Fibroblast of lung (primary cell): ENCODE measurements at places on chromosomes 11 and 22.
A peak's percentile ranks its signal among the peaks of the same experiment; 100 is the strongest.

- DNase-seq, result peak; percentile 30
These were observed at the start of gene BID for GRCh38 chr22:17774206-17774925. Gene BID, minus strand, starts transcription at chr22:17774469. Its CDS starts 24,353 bp downstream, at chr22:17750116.

GRCh38 chr22:28408709-28409108 lies 270.9 kb downstream of the TTC28 start:
- DNase-seq, result no peak

DNA sequence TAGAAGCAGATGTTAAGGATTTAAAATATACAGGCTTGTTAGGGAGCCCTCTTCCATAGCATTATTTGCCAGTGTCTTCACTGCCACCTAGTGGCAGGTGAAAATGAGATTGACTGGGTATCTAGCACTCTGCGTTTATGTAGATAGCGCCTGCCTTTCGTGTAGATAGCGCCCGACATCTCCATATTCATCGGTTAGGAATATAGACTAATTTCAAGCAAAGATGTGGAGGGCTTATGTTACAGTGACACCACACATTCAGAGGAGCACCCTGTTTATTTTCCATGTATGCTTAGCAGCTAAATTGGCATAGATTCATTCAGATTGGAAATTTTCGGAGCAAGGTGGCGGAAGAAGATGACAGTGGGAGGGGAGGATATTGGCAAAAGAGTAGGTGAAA lies 72.0 kb downstream of the SLC5A12 start:
- peak; percentile 81 for DNase-seq

DNA sequence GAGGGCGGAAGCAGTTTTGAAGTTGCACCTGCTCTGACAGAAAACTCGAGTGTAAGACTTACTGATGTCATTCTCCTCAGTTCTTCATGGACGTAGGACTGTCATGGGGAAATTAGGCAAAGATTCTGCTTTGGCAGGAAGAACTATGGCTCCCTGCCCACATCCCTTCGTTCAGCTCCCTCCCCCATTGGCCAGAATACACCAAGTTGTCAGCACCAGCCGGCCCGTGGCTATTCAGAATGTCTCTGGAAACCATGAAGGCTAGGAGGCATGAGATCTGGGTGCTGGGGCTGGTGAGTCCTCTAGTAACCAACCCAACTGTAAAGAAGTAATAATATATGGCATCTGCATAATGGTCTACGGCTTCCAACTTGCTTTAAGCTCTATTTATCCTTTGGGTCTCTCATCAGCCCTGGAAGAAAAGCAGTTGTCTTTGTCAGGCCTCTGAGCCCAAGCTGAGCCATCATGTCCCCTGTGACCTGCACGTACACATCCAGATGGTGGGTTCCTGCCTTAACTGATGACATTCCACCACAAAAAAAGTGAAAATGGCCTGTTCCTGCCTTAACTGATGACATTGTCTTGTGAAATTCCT lies 74.1 kb downstream of the PIWIL4 start:
- DNase-seq, result no peak

GRCh38 chr22:38462960-38463784 lies 4.7 kb upstream of the KDELR3 start:
- DNase-seq, result no peak

DNA sequence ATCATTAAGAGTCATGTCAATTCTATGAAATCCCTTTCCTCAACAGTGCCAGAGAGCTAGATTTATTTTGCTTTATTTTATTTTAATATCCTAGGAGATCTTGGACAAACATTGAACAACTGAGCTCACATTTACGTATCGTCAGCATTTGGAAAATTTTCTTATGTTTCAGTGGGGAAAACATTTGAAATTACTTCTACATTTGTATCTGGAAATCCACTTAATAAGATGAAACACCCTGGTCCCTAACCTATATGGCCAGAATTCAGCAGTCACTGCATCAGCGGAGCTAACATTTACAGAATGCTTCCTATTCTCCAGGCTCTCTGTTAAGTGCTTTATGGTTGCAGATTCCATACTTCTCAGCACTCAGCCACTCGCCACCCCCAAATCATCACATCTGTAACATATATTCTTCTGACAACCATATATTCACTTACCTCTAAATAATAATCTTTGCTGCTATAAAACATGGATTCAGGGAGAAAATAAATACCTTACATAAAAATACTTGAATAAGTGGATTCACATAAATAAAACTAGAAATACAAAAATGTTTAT lies 773.9 kb downstream of the JRKL start:
- no peak for DNase-seq

DNA sequence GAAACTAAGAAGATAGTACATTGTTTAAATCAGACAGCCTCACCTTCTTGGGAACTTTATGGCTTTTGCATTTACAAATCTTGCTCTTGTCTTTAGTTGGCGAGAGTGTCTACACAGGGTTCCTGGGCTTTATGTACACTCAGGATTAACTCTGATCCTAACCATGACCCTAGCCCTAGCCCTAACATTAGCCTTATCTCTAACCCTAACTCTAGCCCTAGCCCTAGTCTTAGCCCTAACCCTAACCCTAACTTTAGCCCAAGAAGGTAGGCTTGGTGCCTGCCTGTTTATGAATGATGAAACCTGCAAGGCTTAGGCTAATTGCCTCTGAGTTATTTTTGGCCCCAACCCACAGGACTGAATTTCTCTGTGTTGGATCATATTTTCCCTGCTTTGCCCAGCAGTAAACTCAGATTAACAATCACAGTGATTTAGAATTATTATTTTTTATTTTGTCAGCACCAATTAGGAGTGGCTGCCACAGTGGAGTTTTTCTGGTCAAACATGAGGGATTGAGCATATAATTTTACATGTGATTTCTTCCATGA lies 44.1 kb upstream of the OR9Q1 start:
- DNase-seq, result no peak

DNA sequence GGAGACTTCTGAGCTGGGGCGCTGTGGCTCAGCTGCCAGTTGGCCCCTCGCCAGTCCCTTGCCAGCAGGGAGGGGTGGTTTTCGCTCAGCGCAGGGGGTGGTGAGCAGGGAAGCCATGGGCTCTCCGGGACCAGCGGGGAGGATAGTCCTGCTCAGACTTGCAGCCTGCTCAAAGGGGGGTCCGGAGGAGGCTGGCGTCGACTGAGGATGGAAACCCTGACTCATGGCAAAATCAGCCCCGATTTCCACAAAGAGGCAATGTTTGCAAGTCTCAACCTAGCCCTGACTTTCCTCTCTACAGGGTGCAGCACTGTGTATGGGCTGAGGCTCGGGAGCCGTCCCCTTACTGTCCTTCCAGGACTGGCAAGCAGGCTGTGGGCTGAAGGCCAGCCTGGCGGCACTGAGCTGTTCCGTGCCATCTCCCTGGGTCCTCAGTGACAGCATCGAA lies 35.1 kb downstream of the FBLN1 start:
- peak; percentile 93 for DNase-seq

GRCh38 chr22:23762842-23763578 lies at the start of gene C22orf15:
Gene C22orf15, plus strand, starts transcription at chr22:23762990. Its CDS starts 317 bp downstream, at chr22:23763307.
- DNase-seq, result no peak

DNA sequence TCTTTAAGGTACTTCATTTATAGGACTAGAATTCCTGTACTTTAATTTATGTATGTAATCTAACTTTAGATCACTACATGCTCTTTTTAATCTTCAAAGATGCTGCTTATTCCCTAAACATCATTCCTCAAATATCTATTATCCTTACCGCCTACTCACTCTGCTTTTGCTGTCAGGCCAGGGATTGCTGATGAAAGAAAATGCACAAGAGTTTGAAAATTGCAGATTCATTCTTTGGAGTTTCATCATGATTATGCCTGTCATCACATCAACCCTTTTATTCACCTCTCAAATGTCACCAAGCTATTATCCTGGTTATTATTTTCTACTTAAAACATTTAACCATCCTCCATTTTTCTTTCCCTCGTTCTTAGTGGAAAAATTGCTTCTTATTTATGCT lies 802.7 kb downstream of the METTL15 start:
- peak; percentile 11 for DNase-seq

DNA sequence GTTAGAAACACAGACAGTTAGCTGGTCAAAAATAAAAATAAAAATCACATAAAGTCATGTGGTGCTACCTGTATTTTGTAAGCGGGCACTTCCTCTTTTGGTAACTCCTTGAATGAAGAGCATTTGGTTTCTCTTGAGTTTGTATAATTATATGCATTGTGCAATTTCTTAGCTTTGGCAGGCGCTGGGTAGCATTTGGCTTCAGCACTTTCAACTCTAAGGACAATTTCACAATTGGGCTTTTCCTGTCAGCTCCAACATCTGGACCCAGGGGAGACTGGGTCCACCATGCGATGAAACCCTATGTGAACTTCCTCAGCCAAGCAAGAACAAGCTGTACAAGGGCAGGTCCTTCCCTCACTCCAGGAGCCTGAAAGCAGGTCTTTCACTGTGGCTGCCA lies 169.1 kb downstream of the RRAS2 start:
- DNase-seq, result peak; percentile 81

DNA sequence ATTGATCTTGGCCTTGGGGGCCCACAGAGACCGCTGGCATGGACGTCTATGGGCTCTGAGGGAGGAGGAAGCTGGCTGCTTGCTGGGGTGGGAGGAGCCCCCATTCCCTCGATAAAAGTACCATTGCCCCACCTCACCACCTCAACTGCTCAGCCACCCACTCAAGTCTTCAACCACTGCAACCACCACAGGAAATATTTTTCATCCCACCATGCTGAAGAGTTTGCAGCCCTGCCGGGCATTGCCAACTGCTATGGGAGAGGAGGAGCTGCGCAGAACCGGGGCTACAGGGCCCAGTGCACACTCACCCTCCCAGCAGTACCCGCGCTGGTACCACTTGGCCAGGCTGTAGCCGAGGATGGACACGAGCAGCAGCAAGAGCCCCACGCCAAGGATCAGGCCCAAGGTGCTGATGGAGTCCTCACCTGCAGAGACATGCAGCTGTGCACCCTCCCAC lies 29.2 kb downstream of the IL10RA start:
- DNase-seq, result no peak

- DNase-seq, result no peak
These were observed 9.6 kb upstream of the CTSD start for GRCh38 chr11:1773131-1773993.

DNA sequence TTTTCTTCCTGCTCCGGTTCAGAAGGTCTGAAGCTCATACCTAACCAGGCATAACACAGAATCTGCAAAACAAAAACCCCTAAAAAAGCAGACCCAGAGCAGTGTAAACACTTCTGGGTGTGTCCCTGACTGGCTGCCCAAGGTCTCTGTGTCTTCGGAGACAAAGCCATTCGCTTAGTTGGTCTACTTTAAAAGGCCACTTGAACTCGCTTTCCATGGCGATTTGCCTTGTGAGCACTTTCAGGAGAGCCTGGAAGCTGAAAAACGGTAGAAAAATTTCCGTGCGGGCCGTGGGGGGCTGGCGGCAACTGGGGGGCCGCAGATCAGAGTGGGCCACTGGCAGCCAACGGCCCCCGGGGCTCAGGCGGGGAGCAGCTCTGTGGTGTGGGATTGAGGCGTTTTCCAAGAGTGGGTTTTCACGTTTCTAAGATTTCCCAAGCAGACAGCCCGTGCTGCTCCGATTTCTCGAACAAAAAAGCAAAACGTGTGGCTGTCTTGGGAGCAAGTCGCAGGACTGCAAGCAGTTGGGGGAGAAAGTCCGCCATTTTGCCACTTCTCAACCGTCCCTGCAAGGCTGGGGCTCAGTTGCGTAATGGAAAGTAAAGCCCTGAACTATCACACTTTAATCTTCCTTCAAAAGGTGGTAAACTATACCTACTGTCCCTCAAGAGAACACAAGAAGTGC lies 661 bp upstream of the MALAT1 start:
- peak; percentile 61 for DNase-seq

- DNase-seq, result no peak
These were observed 173.3 kb downstream of the GRIA4 start for GRCh38 chr11:105783216-105783615.

- no peak for DNase-seq
These were observed 7.9 kb upstream of the CEP295 start for GRCh38 chr11:93653571-93653970.

GRCh38 chr11:122345586-122345985 lies 229.6 kb upstream of the BLID start:
- no peak for DNase-seq

DNA sequence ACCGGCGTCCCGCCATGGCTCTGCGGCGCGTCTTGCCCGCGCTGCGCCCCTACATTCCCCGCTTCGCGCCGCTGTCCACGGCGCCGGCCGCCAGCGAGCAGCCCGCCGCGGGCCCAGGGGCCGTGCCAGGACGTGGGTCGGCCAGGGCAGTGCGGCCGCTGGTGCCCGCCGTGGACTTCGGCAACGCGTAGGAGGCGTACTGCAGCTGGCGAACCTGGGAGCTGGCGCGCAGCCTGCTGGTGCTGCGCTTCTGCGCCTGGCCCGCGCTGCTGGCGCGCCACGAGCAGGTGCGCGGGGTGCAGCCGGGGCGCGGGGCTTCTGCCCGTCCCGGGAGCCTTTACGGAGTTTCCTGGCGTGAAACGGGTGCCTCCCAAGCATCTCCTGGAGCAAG lies 20.1 kb downstream of the DGCR6L start:
- no peak for DNase-seq

GRCh38 chr11:130121445-130121978 lies 38.1 kb upstream of the ST14 start:
- peak; percentile 88 for DNase-seq

GRCh38 chr11:45607995-45608394 lies 57.4 kb downstream of the CHST1 start:
- peak; percentile 6 for DNase-seq

- no peak for DNase-seq
These were observed 6.4 kb downstream of the MPPED1 start for GRCh38 chr22:43418079-43418825.

DNA sequence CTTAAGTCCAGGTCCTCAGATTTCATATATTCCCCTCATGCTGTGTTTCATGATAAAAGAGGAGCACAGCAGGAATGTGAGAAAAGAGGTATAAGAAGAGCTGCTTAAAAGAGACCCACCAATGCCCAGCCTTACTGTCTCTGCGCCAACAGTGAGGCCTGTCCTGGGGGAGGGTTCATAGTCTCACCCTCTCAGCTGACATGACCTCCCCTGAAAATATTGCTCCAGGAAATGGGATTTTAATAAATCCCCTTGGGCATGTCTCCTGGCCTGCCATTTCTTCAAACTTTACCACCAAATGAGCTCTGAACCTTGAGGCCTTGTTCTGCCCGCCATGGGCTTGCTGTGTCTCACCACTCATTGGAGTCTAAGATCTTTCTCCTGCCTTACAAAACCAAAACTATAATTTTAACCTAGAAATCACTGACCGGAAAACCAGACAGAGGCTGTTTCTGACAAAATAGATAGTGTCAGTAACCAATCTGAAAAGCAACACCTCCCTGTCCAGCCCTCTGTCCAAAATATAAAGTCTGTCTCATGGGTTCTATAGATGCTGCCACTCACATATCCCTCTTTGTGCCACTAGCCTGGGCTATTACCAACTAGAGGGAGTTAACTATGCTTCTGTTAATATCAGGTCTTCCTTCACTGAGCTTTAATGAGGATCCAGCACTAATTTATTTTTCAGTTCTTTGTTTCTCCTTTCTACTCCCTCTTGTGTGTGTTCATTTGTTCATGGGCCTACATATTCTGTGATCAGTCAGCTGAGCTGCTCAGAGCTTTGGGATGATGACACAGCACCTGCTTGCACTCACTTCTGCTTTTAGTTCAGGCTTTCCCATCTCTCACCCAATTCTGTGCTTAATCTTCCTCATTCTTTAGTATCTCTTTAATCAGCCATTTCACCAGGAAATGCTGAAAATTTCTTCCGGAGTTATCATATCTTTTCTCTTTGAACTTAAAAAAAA lies at the start of gene OR2AG2:
Gene OR2AG2 (minus strand): TSS at position 51 of the 968 bp plus-strand sequence. CDS start 3,019 bp downstream, outside the sequence.
- DNase-seq, result no peak
